ENCODE measurements at places on chromosomes 5 and 9. TPM values are rescaled to one million over a fixed set of nuclear protein-coding genes. Genes with fewer than 3 reads are reported as not detected.

DNA sequence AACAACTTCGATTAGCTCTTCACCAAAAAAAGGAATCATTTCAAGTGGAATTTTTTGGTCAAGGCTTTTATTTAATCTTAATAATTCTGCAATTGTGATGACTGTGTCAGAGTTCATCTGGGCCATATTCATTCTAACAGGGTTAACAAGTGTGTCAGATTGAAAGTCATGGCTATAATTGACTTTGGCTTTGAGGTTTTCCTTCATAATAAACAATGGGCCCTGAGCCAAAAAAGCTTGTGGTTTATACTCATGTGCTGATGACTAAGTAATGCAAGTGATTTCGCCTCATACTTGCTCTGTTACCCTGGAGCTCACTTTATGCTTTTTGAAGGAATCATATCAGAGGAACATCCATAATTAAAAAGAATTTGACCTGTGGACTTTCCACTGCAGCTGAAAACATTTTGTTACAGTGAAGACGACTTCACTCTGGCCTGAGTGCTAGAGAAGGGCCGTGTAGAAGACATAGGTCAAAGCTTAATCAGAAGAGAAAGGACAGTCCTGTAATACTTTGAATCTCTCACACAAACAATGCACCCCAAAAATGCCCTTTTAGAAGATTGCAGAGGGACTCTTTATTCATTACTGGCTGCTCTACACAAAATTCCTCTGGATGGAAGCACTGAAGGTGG, 101.7 kb downstream of the GDNF start:
- H3K36me3 ChIP-seq = peaks cover 7% of the 10 kb centered on the region
- peak; percentile 54 for DNase-seq
- no peaks in the 10 kb centered on the region for H3K27me3 ChIP-seq
- no peaks in the 10 kb centered on the region for H3K4me1 ChIP-seq

GRCh38 chr5:163456029-163456589, 3.8 kb downstream of the NUDCD2 start:
- peaks cover 14% of the 10 kb centered on the region for H3K4me1 ChIP-seq
- no peak overlapping the region for H3K4me3 ChIP-seq
- peaks cover 20% of the 10 kb centered on the region for H3K36me3 ChIP-seq
- H3K27ac ChIP-seq = no peak overlapping the region

GRCh38 chr5:120314191-120314590, 149.9 kb upstream of the PRR16 start:
- no peaks in the 10 kb centered on the region for H3K36me3 ChIP-seq
- H3K27ac ChIP-seq = no peak overlapping the region
- no peaks in the 10 kb centered on the region for H3K4me1 ChIP-seq
- no peak for DNase-seq
- H3K4me3 ChIP-seq = no peak overlapping the region
- no peaks in the 10 kb centered on the region for H3K27me3 ChIP-seq

GRCh38 chr9:135268981-135269380, 181.5 kb downstream of the OLFM1 start:
- H3K36me3 ChIP-seq = no peaks in the 10 kb centered on the region
- no peaks in the 10 kb centered on the region for H3K27me3 ChIP-seq
- no peak overlapping the region for H3K4me3 ChIP-seq

GRCh38 chr9:111008158-111009075, 29.9 kb downstream of the LPAR1 start:
- H3K36me3 ChIP-seq = no peaks in the 10 kb centered on the region
- DNase-seq = no peak
- no peaks in the 10 kb centered on the region for H3K27me3 ChIP-seq
- H3K4me1 ChIP-seq = no peaks in the 10 kb centered on the region
- H3K4me3 ChIP-seq = no peak overlapping the region

- no peaks in the 10 kb centered on the region for H3K36me3 ChIP-seq
- no peaks in the 10 kb centered on the region for H3K4me1 ChIP-seq
- no peak overlapping the region for H3K27ac ChIP-seq
- no peak for DNase-seq
- no peak overlapping the region for H3K4me3 ChIP-seq
- no peaks in the 10 kb centered on the region for H3K27me3 ChIP-seq
Measured at GRCh38 chr5:2877522-2877921, 126.0 kb upstream of the IRX2 start.

Gene MRPL36
- total RNA-seq = 17.1 TPM

GRCh38 chr9:76588316-76588715, 129.3 kb downstream of the GCNT1 start:
- H3K4me3 ChIP-seq = no peak overlapping the region
- H3K4me1 ChIP-seq = peaks cover 2% of the 10 kb centered on the region
- no peak for DNase-seq

DNA sequence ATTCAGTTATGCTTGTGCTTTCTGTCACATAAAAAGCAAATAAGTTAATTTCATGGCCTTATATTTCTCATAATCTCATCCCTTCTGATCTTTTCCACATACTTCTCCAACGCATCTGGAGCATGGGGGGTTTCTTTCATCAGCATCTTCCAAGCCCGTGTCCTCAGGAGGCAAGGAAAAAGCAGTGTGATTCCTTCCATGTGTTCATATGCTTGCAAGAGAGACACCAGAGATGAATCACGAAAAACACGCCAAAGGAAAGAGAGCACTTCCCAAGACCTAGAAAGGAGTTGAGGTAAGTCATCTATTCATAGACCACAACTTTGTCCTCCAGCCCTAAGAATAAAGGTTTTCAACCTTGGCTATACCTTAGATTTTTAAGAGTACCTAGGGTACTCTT, 26.0 kb upstream of the SVEP1 start:
- H3K4me1 ChIP-seq = no peaks in the 10 kb centered on the region
- no peaks in the 10 kb centered on the region for H3K36me3 ChIP-seq
- H3K27ac ChIP-seq = no peak overlapping the region
- H3K4me3 ChIP-seq = no peak overlapping the region
- H3K27me3 ChIP-seq = no peaks in the 10 kb centered on the region
- no peak for DNase-seq

Gene TRAPPC13
- total RNA-seq = 20.9 TPM

DNA sequence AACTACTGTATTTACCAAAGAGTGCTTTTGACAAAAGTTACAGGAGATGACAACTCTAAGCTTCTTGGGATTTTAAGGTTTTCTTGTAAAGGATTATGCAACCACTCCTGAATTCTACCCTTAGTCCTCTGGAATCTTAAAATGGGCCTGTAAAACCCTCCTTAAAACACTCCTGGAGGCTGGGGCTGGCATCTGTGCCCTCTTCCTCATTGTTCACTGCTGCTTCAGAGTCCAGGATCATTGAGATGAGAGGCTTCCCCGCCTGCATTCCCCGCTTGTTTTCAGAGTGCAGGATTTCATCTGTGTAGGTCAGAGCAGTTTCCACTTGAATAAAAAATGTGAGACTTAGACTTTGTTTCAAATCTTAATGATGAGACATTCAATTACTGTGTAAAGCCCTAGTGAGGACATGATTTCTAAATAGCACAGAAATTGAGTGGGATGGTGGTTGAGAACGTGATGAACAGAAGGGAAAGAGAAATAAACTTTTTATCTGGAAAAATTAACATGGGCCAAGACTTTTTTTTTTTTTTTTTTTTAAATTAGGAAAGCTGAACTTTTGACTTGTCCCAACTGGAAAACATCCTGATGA, 40.4 kb downstream of the PCSK5 start:
- H3K27ac ChIP-seq = no peak overlapping the region
- H3K36me3 ChIP-seq = no peaks in the 10 kb centered on the region
- H3K4me1 ChIP-seq = no peaks in the 10 kb centered on the region
- H3K27me3 ChIP-seq = no peaks in the 10 kb centered on the region
- no peak for DNase-seq

- peaks cover 25% of the 10 kb centered on the region for H3K4me1 ChIP-seq
- H3K4me3 ChIP-seq = no peak overlapping the region
- H3K27ac ChIP-seq = no peak overlapping the region
- no peak for DNase-seq
Measured at GRCh38 chr5:177468329-177468684, 5.1 kb downstream of the DBN1 start.

DNA sequence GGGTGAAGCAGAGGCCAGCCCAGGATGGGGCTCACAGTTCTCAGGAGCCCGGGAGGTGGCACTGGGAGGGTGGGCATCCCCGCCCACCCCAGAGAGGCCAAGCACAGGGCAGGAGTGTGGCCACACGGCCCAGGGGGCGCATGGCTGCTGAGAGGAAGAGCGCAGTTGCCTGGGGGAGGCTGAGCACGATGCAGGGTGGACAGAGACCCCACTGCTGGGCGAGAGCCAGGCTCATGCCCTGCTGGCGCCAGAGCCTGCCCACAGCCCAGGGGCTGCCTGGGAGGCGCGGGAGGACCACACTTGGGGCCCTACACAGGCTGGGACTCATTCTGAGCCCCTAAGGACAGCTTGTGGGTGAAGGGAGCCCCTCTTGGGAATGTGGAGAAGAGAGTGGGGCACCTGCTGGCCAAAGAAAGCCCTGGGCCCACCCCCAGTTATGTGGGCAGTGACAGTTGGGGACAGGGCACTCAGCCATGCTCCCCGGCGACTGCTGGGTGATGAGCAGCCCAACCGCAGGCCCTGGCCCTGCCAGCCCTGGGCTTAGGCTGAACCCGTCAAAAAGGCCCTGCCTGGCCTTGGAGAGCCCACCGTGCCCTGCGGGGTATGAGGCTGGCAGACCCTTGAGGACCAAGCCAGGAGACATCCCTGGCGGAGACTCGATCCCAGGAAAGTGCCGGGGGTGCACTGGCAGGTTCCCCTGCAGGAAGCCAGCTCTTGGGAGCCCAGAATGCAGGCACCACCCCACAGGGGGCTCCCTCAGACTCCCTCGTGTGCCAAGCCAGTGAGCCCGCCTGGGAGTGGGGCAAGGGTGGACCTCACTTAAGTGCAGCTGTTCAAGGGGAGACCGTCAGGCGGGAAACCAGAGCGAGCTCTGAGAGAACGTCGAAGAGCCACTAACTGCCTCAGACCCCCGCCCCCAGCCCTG, 21.6 kb upstream of the CAMSAP1 start:
- no peak for DNase-seq
- H3K27ac ChIP-seq = no peak overlapping the region
- peaks cover 12% of the 10 kb centered on the region for H3K36me3 ChIP-seq
- H3K27me3 ChIP-seq = no peaks in the 10 kb centered on the region

GRCh38 chr5:73815631-73816030, 189.6 kb downstream of the ARHGEF28 start:
- no peaks in the 10 kb centered on the region for H3K27me3 ChIP-seq
- no peaks in the 10 kb centered on the region for H3K36me3 ChIP-seq
- H3K4me1 ChIP-seq = no peaks in the 10 kb centered on the region
- DNase-seq = no peak

Gene QRFP
- not detected for total RNA-seq

- no peaks in the 10 kb centered on the region for H3K4me1 ChIP-seq
- no peaks in the 10 kb centered on the region for H3K27me3 ChIP-seq
- H3K36me3 ChIP-seq = peaks cover 10% of the 10 kb centered on the region
- no peak overlapping the region for H3K27ac ChIP-seq
- DNase-seq = no peak
Measured at GRCh38 chr9:128304971-128305288, 17.3 kb downstream of the TRUB2 start.

- peaks cover 24% of the 10 kb centered on the region for H3K4me1 ChIP-seq
- H3K36me3 ChIP-seq = peaks cover 13% of the 10 kb centered on the region
- DNase-seq = peak; percentile 54
Measured at GRCh38 chr5:10250806-10251276, 761 bp downstream of the CCT5 start.

GRCh38 chr9:107963246-107963645, 473.7 kb upstream of the KLF4 start:
- H3K27me3 ChIP-seq = no peaks in the 10 kb centered on the region
- H3K4me3 ChIP-seq = no peak overlapping the region
- no peak overlapping the region for H3K27ac ChIP-seq
- DNase-seq = no peak
- H3K4me1 ChIP-seq = no peaks in the 10 kb centered on the region

DNA sequence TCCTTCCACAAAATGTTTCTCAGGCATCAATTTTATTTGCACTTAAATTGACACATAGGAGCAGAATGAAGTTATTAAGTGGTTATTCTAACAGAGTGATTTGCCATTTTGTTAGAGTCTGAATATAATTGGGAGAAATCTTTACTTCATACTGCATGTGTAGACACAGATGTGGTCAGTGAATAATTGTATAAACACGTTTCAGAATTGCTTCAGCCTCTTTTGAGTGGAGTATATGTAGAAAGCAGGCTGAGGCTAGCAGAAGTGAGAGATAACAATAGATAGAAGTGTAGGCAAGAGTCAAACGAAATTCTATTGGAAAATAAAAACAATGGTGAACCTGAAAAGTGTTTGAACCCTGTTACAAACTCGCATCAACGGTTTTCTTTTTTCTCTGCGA, 270.7 kb downstream of the TMEM167A start:
- H3K4me3 ChIP-seq = no peak overlapping the region
- DNase-seq = no peak
- H3K27ac ChIP-seq = no peak overlapping the region
- no peaks in the 10 kb centered on the region for H3K27me3 ChIP-seq
- no peaks in the 10 kb centered on the region for H3K36me3 ChIP-seq

DNA sequence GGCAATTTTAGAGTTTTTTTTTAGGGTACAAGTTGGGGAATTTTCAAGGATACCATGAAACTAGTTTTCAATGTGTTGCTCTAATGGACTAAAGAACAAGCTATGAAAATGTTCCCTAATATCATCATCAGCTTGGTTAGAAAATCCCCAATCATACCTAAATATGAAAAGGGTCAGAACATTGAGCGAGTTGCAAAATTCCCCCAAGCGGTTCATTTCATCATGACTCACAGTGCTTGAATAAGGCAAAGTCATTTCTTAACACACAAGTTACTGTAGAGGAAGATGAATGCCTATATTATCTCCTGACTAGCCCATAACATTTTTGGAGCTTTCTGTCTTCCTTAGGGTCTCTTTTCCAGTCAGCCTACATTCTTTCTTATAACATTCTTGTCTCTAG, 62.7 kb downstream of the ST8SIA4 start:
- no peaks in the 10 kb centered on the region for H3K27me3 ChIP-seq
- no peaks in the 10 kb centered on the region for H3K4me1 ChIP-seq
- no peak for DNase-seq

DNA sequence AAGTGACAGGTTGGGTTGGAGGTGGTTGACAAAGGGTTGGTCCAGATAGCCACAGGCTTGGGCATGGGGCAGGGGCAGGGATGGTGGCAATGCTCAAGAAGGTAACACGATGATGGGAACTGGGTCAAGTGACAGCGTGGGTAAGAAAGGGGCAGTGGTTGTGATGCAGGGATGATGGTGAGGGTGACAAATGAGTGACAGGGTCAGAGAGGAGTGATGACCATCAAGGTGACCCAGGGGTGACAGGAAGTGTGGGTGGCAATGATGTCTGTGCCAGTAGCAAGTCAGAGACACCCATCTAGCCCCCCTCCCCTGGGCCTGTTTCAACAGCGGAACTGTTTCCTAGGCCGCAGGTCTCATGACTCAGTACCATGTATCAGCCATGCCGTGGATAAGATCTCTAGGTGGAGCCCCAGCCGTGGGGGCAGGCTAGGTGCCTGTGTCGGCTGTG, 20.5 kb downstream of the AQP3 start:
- no peaks in the 10 kb centered on the region for H3K27me3 ChIP-seq
- no peaks in the 10 kb centered on the region for H3K36me3 ChIP-seq
- peaks cover 18% of the 10 kb centered on the region for H3K4me1 ChIP-seq
- DNase-seq = peak; percentile 42
- no peak overlapping the region for H3K4me3 ChIP-seq

Gene ARSI
- not detected for total RNA-seq

Gene HOMER1
- total RNA-seq = 5.4 TPM

Gene CRAT
- total RNA-seq = 13.8 TPM

- no peaks in the 10 kb centered on the region for H3K36me3 ChIP-seq
- no peak overlapping the region for H3K4me3 ChIP-seq
- H3K4me1 ChIP-seq = peaks cover 30% of the 10 kb centered on the region
- no peak overlapping the region for H3K27ac ChIP-seq
- no peak for DNase-seq
Measured at GRCh38 chr9:123335193-123335985, 20.6 kb upstream of the CRB2 start.

Gene TEK
- not detected for total RNA-seq

GRCh38 chr5:68193481-68194036, 22.0 kb upstream of the PIK3R1 start:
- H3K27me3 ChIP-seq = no peaks in the 10 kb centered on the region
- no peak for DNase-seq
- H3K4me3 ChIP-seq = no peak overlapping the region
- no peaks in the 10 kb centered on the region for H3K36me3 ChIP-seq
- no peaks in the 10 kb centered on the region for H3K4me1 ChIP-seq

Gene HMCN2
- total RNA-seq = not detected

Measured in natural killer cell (primary cell).